ENCODE measurements at places on chromosomes 12 and 14.

- no peak for DNase-seq
These were observed 262.5 kb upstream of the CAND1 start for GRCh38 chr12:67006610-67007009.

- DNase-seq, result no peak
These were observed 3.6 kb upstream of the NINJ2 start for GRCh38 chr12:666766-667308.

DNA sequence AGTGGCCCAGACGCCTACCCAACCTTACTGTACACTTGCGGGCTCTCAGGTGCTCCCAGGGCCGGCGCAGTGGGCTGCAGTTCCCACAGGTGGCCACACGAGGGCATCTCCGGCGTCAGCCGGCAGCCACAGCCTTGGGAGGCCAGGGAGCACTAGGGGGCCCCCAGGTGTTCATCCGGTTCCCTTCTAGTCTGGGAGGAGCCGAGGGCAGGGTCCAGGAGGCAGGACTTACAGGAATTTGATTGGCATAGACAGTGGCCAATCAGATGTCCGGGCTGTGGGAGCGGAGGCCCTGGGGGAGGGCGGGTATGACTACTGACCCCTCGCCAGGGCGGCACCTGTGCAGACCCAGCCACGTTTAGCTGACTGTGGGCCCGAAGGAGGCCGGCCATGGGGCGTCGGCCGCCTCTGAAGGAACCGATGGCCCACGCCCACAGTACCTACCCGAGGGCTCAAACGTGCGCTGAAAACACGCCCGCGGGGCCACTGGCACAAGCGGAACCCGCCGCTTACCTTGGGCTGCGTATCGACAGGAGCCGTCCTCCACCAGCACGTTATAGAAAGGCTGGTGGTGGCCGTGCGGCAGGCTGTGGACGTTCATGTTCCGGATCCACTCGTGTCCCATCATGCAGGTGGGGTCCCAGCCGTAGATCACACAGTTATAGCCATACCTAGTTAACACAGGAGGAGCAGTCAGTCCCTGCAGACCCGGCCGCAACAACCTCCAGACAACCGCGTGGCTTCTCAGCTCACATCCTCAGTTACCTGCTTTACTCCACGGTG lies 34.8 kb downstream of the FBXO21 start:
- peak; percentile 44 for DNase-seq

GRCh38 chr12:50820177-50820576 lies 22.5 kb upstream of the TMPRSS12 start:
- DNase-seq, result no peak
